Suppressor macrophage (primary cell): ENCODE measurements at places on chromosomes 6 and 20.

GRCh38 chr6:113344969-113345368 lies 512.2 kb upstream of the MARCKS start:
- DNase-seq, result no peak

- DNase-seq, result no peak
Measured at GRCh38 chr6:1080453-1081337, 231.2 kb upstream of the FOXQ1 start.

- no peak for DNase-seq
Measured at GRCh38 chr6:13916230-13916944, 8.4 kb upstream of the RNF182 start.

GRCh38 chr6:37077905-37078296 lies 72.4 kb downstream of the FGD2 start:
- no peak for DNase-seq

DNA sequence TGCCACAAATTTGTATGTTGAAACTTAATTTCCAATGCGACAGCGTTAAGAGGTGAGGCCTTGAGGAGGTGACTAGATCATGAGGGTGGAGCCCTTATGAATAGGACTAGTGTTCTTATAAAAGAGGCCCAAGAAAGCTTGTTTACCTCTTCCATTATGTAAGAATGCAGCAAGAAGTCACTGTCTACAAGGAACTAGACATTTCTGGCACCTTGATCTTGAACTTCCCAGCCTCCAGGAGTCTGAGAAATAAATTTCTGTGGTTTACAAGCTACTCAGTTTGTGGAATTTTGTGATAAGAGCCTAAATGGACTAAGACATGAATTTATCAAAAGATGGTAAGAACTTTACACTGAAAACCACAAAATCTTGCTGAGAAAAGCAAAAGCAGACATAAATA lies 173.6 kb upstream of the SGK1 start:
- no peak for DNase-seq

DNA sequence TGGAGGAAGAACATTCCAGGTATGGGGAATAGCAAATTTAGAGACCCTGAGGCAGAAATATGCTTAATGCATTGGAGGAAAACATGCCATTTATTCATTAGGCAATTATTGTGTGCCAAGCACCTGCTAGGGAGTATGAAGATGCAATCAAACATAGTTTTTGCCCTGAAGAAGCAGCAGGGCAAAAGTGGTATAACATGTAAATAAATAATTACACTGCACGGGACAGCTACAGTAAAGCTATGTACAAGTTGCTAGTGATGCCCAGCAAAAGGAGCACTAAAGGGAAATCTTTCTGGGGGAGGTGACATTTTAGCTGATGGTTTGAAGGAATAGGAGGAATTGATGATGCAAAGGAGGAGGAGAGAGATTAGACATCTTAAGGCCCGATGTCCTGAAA lies 624 bp upstream of the TJAP1 start:
- DNase-seq, result no peak

DNA sequence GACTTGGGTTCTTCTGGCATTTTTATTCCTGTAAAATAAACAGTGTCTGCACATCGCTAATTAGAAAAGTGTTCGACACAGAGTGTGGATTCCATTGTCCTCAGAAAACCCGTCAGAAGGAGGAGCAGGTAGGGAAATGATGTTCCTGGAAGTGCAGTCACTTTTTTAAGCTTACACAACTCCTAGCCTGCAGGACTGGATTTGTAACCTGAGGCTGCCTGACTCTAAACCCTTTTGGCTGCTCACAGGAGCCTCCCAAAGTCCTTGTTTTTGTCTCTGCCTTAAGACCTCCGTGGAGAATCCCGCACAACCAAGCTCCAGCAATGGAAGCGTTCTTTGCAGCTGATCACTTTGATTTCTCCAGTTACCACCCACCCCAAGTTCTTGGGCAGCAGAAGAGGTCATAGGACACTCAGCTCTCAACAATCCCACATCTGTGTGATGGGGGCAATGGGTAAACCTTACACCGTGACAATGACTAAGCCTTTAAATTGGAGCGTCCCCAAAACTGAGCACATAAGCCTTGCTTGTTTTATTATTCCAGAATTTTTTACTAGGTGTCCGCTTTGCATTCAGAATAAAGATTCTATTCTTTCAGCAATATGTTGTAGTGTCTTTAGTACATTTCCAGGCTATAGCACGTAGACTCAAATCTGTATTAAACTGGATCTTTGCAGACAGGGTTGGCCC lies 227.9 kb downstream of the TBXT start:
- no peak for DNase-seq

DNA sequence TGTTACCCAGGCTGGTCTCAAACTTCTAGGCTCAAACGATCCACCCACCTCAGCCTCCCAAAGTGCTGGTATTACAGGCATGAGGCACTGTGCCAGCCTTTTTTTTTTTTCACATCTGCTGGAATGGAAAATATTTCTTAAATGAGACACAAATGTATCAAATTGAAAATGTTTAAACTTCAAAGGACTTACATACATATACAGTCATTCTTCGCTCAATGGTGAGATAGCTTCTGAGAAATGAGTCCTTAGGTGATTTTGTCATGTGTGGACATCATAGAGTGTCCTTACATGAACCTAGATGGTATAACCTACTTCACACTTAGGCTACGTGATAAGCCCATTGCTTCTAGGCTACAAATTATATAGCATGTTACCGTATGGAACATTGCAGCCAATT lies 43.1 kb downstream of the MICA start:
- no peak for DNase-seq
